ENCODE measurements at places on chromosomes 2 and 18.
A peak's percentile ranks its signal among the peaks of the same experiment; 100 is the strongest.

DNA sequence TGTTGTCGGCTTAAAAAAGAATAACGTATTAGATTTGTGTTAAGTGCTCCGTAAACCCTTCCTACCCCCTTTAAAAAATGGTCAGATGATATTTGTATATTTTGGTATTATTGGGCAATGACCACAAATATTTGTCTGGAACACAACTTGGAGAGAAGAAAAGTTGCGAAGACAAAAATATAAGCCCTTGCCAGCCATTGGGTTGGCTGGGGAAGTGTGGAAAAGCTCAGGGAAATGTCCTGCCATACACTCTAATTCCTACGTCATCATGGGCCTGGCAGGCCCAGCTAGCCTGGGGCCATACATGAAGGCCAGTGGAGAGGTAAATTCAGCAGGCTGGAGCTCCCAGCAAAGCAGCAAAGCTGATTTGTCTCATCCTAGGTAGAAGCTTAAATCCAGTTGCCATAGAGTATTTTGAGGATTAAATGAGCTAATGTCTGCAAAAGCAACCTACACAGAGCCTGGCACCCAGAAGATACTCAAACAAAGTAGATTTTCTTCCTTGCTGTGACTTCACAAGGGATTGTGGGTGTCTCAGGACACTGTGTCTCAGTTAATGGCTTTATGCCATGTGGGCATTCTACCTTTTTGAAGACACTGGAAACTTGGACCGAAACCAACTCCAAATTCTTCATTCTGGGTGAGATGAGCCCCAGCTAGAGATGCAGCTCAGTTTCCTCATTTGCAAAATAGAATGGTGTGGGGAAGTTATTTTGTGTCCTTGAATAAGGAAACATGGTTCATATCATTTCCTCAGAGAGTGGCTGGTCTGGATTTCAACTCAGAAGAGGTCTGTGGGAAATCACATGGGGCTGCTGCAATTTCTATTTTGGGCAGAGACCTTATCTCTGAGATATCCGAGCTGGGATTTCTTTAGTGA, 87.9 kb upstream of the MAP4K3 start:
- DNase-seq: no peak

GRCh38 chr2:158060835-158061435, 40.7 kb upstream of the UPP2 start:
- DNase-seq: no peak

- DNase-seq: no peak
Observed at GRCh38 chr2:160253440-160254188, 53.5 kb upstream of the ITGB6 start.

DNA sequence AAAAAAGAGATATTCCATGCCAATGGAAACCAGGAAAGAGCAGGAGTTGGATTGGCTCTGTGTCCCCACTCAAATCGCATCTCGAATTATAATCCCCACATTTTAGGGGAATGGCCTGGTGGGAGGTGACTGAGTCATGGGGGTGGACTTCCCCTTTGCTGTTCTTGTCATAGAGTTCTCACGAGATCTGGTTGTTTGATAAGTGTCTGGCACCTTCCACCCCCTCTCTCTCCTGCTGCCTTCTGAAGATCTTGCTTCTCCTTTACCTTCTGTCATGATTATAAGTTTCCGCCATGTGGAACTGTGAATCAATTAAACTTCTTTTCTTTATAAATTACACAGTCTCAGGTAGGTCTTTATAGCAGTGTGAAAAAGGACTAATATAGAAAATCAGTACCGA, 355.6 kb downstream of the NBAS start:
- DNase-seq: no peak

DNA sequence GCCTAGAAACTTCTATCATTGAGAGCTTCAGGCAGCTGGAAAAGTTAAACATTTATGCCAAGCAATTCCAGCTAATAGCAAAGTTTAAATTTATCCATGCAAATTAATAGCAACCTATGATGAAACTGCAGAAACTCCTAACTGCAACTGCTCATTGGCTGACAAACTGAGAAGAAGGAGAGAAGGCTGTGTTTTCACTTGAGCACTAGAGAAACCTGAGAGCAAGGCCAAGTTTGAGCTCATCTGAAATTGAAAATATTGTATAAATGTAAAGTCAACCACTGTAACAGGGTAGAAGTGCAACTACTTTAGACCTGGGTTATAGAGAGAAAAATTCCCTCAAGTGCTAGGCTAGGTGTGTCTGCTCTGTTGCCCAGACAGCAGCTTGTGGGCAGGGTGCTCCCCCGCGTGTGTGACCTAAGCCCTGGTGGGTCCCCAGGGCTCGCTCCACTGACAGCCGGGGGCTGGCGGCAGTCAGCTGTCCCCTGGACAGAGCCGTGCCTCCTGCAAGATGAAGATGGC, 50.2 kb downstream of the CABYR start:
- no peak for DNase-seq

GRCh38 chr2:101012706-101013181, 10.7 kb downstream of the RPL31 start:
- DNase-seq: peak; percentile 43

DNA sequence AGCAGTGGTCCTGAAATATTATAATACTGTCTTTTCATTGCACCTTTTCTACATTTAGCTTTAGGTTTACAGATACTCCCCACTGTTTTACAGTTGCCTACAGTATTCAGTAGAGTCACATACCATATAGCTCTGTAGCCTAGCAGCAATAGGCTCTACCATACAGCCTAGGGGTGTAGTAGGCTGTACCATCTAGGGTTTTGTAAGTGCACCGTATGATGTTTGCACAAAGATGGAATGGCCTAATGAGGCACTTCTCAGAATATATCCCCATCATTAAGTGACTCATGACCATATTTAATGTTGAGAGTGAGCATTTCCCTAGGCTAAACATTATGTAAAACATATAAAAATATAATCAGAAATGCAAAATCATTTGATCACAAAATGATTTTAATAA, 511.3 kb upstream of the RAB12 start:
- DNase-seq: no peak

GRCh38 chr18:39453882-39454281, 1888.3 kb upstream of the CELF4 start:
- DNase-seq: peak; percentile 63

GRCh38 chr2:179843541-179843940, 17.9 kb downstream of the ZNF385B start:
- DNase-seq: no peak

GRCh38 chr2:145592361-145592760, 1072.4 kb upstream of the ZEB2 start:
- DNase-seq: no peak

DNA sequence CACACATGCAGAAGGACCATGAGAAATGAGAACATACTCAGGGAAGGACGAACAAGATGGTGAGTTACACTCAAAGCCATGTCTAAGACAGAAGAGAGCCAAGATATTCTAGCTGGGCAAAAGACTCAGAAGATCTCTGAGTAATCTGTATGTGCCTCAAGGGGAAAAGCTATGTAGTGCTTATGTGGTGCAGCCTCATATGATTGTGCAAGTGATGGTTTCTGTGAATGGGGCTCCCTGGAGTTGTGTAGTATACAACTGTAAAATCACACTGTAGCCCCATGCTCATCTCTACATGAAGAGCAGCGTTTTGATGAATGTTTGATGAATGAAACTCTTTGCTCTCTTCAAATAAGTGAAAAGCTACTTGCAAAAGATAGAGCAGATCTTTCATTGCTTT, 57.5 kb downstream of the OSR1 start:
- no peak for DNase-seq

DNA sequence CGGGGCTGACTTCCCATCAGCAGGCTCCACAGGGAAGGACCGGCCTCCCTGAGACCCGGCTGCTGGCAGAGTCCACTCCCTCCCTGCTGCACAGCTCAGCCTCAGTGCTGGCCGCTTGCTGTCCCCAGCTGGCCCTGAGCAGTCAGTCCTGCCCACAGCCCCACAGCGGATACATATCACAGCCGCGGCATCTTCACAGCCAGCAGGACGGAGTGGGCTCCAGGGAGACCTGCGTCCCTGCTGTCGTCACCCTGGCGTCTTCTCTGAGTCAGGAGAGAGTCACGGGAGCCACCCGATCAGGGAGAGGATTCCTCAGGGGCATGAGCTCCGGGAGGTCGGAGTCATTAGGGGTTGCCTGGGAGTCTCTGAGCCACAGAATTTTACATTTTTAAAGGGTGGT, 13.1 kb upstream of the SNTG2 start:
- no peak for DNase-seq

- no peak for DNase-seq
Observed at GRCh38 chr2:240511351-240512108, 46.3 kb downstream of the ANKMY1 start.

DNA sequence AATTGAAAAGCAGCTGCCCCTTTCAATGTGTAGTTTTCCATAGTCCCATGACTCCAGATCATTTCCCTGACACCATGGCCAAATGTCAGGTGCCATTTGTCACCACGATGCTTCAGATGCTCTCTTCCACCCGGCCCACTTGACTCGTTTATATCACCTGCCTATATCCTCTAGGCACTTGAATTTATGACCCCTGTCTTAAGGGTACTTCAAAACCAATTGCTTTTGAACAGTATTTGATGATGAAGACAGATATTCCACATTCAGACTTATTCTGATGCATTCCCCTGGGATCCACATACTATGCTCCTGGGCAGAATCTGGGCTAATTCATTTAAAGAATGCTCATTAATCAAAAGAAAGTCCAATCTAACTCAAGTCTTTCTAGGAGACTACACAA, 16.9 kb upstream of the RHBDD1 start:
- DNase-seq: no peak
